ENCODE measurements at places on chromosomes 12 and 14.

GRCh38 chr12:80173083-80173864 is 73.9 kb downstream of the OTOGL start:
- DNase-seq = no peak

- no peak for DNase-seq
Measured at GRCh38 chr14:104797115-104798044, 1.8 kb upstream of the AKT1 start.

DNA sequence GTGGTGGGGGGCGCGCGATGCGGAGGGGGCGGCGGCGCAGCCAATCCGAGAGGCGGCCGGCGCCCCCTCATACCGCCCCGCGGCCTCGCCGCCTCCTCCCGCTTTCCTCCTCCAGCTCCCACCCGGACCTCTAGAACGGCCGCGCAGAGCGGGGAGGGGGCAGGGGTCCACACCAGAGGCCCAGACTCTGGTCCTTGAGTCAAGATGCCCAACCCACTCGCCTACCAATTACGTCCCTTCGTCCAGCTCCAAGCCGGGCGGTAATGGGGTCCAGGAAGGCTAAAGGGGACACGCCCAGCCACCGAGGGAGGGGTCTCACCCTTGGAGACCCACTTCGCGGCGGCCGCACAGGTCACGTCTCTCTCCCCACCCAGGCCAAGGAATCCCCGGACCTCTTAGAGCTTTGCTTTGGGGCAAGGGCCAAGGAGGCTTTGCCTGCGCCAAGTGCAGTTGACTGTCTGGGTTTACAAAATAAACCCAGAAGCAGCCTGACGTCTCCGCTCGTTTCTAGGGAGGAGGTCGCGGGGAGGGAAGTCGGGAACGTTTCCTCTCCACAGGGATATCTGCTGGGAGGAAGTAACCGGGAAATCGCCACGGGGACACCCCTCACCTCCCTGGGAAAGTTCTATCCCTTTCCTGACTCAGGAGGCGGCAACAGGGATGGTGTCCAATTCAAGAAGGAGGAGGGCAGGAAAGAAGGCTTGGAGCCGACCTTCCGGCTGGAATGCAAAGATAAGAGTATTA is 394 bp upstream of the AMIGO2 start:
- DNase-seq = peak; percentile 23

- no peak for DNase-seq
Measured at GRCh38 chr12:68844318-68844745, 36.4 kb downstream of the MDM2 start.

- no peak for DNase-seq
Measured at GRCh38 chr14:68653804-68654203, 139.1 kb downstream of the ZFP36L1 start.

DNA sequence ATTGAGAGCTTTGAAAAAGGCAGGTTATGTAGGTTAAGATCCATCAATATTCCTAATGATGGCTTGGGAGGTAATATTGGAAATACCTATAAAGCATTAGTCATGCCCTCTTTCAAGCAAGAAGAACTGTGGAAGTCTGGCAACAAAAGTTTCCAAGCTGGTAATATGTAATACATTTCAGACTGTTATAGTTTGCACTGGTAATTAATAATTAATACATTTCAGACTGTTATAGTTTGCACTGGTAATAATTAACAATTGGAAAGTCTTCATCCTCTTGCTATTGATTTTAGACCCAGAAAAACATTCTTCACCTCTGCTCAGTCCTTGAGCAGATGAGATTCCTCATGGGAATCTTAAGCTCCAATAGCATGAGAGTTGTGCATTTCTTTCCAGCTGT is 29.0 kb upstream of the WDR89 start:
- no peak for DNase-seq

DNA sequence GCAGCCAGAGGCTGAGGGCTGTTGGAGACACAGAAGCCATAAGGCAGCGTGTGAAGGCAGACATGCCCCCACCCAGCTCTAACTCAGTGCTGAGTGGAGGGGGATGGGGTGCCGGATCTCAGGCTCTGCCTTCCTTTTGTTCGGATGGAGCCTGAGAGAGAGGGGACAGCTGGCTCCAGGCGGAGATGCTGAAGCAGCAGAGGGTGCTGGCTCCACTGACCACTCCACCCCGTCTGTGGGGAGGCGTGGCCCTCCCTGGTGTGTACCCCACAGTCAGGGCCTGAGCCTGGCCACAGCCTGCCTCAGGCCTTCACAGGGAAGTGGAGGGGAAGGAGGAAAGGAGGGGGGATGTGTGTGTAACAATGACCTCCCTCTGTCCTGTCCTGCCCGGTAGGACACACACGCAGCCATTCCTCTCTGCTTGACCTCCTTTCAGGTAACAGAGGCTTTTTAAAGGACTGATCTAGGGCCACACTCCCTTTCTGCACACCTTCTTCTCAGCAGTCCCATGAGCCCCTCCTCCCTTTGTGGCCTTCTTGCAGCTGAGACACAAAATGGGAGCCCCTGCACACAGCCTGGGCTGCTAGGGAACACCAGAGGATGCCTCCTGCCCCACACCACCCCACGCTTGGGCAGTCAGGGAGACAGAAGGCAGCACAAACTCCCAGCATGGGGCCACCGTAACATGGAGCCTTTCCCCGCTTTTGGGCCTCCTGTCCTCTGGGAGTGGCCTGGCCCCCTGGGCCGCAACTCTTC is 9.6 kb upstream of the ENDOU start:
- DNase-seq = no peak
